ENCODE measurements at places on chromosomes 3 and 15.

GRCh38 chr3:45078910-45079522, 52.9 kb downstream of the CLEC3B start:
- DNase-seq = no peak

DNA sequence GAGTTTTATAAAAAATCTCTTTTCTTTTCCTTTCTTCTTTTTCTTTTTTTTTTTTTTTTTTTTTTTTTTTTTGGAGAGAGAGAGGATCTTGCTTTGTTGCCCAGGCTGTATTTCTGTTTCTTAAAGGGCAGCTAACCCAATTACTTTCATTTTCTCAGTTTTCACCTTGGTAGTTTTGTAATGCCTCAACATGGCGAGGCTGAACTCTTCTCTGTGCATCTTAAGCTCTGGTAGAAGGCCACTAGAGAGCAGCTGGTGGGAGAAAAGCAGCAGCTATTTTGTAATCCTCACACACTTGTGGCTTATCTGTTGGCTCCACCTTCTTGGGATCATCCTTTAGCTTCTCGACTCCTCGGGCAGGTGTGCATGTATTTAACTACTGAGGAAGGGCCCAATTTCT, 152.2 kb upstream of the MEIS2 start:
- no peak for DNase-seq

DNA sequence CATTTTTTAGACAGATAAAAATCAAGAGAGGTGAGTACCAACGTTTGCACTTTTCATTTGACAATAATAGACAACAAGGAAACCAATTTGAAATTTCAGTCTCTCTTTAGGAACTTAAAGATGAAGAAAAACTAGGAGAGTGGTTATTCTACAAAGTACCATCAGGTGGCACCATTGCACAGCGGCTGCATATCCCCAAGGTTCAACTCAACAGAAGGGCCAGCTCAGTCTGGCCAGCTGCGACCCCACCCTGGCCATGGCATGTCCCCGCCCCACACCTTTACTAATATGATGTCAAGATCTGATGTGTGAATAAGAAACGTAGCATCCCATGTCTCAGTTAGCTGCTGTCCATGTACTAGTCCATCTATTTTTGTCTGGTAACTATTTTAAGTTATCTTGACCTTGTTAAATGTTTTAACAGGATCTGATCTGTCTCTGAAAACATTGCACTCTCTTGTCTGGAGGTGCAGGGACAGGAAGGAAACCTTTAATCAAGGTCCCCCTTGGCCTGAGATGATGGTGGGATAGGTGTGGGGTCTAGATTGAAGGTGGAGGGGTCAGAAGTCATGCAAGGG, 35.5 kb upstream of the CGNL1 start:
- peak; percentile 70 for DNase-seq

- no peak for DNase-seq
Observed at GRCh38 chr3:29070959-29071634, 209.8 kb upstream of the RBMS3 start.

DNA sequence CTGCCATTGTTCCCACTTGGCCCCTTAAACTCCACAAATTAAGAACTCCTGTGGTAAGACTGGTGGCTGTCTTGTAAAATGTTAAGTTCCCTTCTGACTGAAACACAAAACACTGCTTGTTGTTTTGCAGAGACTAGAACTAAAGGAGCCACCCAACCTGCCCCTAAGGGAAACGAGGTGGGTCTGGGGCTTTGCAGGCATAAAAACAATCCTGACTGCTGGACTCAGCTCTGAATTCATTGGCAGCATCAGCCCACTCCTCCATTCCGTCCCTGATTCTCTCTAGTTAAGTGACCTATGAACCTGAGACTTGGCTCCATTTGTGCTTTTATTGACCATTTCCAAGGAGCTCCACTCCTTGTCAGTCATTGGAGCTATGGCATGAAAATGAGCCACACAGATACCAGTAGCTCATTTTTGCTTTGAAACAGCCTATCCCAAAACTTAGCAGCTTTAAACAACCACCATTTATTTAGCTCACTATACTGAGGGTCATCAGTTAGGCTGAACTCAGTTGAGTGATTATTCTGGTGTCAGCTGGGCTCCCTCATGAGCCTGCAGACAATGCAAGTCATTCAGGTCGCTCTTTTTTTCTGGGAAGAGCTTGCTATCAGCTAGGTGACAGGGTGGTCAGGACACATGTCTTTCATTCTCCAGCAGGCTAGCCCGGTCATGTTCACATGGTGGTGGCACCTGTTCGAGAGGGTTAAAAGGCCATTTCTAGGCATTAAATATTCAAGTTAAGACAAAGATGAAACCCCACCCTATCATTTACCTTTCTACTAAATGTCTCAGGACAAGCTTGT, 175.1 kb upstream of the CTNNB1 start:
- DNase-seq = no peak

DNA sequence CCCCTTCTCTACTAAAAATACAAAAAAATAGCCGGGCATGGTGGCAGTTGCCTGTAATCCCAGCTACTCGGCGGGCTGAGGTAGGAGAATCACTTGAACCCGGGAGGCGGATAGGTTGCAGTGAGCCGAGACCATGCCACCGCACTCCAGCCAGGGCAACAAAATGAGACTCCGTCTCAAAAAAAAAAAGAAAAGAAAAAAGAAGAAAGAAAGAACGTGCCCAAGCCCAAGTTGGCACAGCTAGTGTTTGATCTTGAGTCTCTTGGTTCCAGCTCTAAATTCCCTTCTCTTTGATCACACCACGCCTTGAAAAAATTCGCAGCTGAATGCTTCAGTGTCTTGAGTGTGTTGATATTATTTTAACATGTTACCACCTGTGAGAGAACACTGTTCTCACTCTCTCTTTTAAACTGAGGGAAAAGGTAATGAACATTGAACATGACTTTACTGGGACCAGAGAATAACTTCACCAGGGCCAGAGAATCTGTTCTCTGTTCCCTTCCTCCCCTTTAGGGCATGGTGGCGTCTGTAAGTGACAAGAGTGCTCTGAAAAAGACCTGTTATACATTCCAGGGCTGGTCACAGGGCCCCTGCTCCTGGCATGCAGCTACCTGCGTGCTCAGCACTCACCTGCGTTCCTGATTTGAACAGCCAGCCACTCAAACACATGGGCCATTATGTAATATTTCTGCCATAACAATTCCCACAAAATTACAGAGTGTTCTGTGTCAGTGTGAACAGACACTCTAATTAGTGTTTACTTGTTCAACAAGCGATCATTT, 19.0 kb downstream of the SLCO3A1 start:
- DNase-seq = peak; percentile 63

DNA sequence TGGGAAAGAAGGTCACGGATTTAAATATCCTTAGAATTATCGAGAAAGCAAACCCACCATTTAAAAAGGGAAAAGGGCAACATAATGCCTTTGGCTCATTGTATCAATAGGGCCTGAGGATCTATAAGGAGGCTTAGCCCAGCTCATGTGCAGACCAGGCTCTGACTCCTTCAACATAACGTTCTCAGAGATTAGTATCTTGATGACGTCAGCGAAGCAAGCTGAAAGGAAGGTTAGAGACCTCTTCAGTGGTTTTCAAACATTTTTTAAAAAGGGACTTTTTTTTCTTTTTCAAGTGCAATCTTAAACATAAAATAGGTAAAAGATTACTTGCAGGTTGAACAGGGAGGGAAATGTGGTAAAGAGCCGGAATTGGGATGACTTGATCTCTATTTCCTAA, 463.9 kb upstream of the ADAMTS9 start:
- DNase-seq = no peak

DNA sequence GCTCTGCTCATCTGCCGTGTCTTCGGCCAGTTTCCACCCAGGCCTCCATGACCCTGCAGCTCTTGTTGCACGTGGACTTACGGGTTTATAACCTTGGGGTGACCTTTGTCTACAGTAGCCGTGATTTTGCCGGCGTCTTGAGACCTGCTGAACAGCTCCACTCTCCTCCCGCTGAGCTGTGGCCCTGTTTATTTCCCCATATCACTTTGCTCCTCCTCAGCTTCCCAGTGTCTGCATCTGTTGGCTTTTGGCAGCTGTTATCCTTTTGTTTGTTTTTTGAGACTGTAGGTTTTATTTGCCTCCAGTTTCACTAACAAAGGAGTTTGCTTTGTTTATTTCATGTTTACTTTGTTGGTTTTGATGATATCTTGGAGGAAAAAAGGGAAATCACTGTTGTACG, 29.3 kb upstream of the SLC28A1 start:
- no peak for DNase-seq

DNA sequence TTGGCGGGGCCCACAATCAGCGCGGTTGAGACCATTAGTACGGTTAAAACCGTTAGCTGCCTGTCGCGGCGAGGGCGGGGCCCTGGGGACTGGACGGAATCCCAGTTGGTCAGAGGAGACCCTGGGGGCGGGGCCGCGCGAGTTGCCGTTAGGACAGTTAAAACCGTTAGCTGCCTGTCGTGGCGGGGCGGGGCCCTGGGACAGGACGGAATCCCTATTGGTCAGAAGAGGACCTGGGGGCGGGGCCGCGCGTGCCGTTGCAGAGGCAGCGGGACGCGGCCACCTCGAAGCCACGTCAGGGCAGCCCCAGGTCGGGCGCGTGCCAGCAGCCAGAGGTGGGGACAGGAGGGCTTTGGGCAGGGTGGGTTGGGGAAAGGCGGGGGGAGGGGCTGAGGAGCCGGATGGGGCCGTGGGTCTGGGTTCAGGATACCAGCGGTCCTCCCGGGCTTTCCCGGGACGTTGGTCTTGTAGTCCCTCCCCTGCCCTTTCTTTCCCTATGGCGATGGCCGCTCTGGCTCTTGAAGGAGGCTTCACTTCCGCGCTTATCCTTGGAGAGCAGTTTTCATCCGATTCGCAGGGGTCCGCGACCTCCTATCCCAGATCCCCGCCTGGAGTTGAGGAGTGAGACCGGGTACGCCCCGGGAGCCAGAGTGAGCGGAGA, 28.0 kb downstream of the KLHDC8B start:
- peak; percentile 90 for DNase-seq

DNA sequence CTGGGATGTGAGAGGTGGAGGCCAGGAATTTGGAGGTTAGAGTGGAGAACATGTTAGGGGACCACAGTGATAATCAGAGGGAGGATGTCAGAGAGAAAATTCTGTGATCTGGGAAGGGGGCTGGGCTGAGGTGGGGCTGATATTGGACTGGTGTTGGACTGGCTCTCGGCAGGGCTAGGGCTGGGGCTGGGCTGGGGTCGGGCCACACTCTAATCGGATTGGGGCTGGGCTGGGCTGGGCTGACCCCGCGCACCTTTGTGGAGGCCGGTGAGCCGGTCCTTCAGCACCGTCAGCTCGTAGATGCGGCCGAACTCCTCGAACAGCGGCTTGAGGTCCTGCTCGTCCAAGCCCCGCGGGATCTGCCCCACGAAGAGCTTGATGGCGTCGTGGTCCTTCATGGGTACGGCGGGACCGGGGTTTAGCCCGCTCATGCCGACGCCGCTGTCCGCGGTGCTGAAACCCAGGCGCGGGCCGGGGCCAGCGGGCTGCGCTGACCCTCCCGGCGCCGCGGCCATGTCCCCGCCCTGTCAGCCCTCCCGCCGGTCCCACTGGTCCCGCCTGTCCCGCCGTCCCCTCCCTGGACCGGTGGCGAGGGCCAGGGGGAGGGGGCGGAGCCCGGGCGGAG, 485 bp downstream of the CELF6 start:
- peak; percentile 66 for DNase-seq

DNA sequence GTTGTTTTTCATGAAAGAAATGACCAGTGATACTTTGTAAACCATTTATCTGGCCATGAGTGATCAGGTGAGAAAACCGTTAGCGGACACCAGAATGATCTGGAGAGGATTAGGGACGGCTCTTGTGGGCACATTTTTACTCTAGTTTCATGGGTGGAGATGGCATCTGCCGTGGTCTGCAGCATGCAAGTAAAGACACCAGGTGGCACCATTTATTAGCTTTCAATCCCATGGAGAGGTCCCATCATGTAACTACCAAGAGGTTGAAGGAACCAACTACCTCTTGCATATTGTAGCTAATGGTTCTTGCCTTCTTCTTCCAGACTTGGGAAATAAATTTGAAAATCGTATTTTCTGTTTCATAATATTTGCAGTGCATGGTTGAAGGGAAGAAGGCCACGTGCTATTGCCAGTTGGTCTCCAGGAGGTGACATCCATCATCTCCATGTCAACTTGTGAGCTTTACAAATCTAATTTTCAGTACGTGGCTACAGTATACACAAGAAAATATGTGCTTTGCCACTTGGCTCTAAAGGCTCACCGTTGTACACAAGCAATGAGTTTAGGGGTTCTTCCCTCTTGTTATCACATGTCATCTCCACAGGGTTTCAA, 1.5 kb upstream of the MAPKBP1 start:
- peak; percentile 71 for DNase-seq

DNA sequence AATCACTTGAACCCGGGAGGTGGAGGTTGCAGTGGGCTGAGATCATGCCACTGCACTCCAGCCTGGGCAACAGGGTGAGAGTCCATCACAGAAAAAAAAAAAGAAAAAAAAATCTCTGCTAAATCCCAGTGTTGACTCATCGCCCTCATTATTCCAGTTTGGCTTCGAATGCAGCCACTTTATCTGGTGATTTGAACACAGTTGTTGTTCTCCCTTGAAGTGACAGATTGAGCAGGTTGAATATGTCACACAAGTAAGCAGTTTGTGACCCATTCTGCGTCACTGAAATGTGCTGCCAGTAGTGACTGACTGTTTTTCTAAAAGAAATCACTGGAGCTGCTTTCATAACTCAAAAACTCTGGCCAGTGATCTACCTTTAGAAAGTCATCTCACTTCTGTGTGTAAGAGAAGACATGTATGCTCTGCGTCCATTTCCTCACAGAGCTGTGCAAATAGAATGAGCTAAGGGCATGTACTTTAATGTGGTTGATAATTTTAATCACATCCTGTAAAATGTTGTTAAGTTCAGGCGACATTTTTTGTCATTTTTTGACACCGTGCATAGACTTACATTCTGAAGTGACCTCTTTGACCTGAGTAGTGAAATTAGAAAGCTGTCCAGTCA, 12.5 kb downstream of the DOCK3 start:
- no peak for DNase-seq

- DNase-seq = no peak
Observed at GRCh38 chr3:184022323-184022722, 4.6 kb upstream of the ABCC5 start.

DNA sequence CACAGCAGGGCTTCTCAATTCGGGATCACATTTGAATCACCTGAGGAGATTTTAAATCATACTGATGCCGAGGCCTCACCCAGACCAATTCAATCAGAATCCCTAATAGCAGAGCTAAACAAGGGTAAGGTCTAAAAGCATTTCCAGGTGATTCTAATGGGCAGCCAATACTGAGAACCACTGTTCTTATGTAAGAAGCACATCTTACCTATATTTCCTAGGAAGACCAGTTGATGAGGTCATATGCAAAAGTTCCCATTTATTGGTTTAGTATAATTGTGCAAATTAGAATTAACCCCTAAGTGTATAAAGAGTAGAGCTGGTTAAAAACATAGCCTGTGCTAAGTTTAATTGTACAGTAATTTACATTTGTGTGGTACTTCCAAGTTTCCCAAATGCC, 2.1 kb downstream of the TIGIT start:
- no peak for DNase-seq

DNA sequence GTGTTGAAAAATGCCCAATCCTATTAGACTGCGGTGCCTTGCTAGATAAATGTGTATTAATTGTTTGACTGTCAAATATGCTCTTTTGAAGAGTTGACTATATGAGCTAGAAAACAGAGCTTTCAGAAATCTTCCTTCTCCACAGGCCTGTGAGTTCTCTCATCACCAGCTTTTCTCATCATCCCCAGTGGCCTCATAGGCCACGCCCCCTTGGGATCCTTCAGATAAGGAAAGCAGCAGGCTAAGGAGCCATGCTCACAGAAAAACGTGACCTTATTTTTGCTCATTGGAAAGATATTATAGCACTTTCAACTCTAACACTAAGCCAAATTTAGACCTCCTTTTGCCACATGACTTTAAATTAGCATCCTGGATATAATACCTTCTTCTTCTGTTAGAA, 514.4 kb upstream of the ARRDC4 start:
- no peak for DNase-seq

- DNase-seq = no peak
Observed at GRCh38 chr3:148880681-148881080, 15.6 kb downstream of the CPA3 start.
